GM12864 (cell line): ENCODE measurements at places on chromosomes 7 and 10.

DNA sequence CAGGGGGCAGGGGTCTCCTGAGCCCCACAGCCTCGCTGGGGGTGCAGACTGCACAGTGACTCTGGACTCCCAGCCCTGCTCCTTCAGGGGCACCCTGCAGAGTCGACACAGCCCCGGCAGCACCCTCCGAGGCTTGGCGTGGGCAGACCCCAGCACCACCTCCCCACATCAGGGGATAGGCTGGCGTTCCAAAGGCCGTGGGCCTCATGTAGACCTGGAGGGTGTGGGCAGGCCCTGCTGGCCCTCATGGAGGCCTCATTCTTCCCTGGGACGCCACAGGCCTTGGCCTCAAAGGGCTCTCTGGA lies 265.9 kb downstream of the ELFN1 start:
- DNase-seq: no peak

- DNase-seq: no peak
Measured at GRCh38 chr10:58137813-58138212, 129.9 kb downstream of the IPMK start.

DNA sequence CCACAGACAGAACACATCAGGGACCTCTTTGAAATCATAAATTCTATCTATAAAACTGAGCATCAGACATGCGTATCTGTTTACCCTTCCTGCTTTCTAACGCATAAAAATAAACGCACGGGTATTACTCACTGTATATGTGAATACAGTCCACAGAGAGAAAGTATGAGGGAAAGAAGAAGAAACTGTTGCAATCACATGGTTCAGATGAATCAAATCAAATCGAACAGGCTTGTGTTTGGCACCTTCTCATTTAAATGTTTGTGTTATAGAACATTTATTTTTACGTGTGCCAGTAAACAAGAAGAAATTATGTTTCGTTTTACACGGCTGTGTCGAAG lies 322.0 kb downstream of the FRMD4A start:
- DNase-seq: no peak

DNA sequence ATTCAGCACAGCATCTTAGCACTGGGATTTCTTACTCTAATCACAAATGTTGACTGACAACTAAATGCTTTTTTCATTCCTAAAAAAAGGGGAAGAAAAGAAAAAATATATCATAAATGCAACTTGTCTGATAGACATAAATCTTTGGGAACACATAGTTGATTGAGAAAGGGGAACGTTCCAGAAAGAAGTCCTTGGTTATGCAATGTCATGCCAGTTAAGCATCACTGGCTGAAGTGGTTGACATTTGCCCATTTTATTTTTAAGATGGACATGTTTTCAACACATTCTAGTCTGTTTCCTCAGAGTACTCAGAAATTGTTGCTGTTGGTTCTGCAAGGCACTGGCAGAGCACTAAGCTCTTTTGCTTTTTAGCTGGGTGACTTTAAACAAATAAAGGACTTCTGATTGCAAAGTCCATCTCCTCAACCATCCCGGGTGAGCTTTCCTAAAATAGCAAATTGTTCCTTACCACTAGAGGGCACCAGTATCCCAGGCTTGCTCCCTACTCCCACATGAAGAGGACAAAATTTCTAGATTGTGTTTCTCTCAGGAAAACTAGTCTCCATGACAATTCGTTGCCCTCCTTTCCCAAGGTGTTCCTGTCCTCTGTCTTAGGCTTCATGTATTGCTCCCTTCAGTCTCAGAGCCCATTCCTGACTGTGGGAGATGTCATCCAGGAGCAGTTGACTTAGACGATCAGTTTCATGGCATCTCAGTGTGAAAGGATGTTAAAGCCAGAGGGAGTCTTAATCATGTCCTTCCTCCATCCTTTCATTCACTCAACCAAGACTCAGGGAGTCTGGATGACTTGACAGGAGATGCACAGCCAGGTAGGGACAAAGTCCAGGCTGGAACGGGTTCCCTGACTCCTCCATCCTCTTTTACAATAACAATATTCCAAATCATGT lies 23.9 kb downstream of the OPALIN start:
- no peak for DNase-seq

GRCh38 chr7:15099074-15099473 lies 196.5 kb upstream of the DGKB start:
- no peak for DNase-seq

GRCh38 chr7:12963435-12963834 lies 276.0 kb downstream of the ARL4A start:
- DNase-seq: no peak

DNA sequence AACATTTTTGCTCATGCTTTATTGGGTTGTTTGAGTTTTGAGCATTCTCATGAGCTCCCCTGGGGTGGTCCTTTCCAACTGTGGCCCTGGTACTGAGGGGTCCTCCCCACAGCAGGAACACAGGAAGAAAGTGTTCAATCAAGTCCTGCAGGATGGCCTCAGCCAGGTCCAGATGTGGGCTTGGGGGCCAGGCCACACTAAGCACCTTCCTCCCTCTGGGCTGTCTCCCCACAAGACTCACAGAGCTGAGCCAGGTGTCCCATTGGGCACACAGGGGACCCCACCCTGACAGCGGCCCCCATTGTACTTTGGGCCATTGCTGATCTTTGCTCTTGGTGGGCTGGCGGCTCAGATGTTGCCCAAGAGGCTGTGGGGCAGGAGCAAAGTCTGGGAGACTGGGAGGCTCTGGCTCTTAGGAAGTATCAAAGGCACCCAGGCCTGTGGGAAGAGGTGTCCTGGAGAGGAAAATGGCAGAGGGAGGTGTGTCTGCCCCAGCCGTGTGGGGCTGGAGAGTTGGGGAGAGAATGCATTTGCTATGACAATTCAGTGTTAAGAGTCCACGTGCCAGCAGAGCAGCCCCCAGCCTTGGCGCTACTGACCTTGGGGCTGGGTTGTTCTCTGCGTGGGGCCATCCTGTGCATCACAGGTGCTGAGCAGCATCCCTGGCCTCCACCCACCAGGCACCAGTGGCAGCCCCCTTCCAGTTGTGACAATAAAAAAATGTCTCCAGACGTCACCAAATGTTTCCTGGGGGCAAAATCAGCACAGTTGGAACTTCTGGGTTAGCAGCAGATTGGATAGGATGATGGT lies 17.8 kb downstream of the SCART1 start:
- no peak for DNase-seq

DNA sequence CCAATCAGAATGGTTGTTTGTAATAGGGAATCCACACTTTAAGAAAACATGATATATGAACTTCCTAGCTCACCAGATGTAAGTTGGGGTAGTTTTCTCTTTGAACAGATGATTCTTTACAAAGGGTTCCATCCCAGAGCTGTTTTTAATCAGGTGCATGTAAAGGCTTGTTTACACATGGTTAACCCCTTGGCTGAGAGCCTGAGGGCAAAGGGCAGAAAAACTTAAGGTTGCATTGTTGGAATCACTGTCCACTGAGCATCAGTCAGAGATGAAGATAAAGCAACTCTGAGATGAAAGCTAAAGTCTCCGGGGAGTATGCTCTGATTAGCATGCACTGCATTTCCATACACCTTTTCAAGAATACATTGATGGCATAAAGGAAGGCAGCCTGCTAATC lies 518.2 kb downstream of the SORCS3 start:
- no peak for DNase-seq

DNA sequence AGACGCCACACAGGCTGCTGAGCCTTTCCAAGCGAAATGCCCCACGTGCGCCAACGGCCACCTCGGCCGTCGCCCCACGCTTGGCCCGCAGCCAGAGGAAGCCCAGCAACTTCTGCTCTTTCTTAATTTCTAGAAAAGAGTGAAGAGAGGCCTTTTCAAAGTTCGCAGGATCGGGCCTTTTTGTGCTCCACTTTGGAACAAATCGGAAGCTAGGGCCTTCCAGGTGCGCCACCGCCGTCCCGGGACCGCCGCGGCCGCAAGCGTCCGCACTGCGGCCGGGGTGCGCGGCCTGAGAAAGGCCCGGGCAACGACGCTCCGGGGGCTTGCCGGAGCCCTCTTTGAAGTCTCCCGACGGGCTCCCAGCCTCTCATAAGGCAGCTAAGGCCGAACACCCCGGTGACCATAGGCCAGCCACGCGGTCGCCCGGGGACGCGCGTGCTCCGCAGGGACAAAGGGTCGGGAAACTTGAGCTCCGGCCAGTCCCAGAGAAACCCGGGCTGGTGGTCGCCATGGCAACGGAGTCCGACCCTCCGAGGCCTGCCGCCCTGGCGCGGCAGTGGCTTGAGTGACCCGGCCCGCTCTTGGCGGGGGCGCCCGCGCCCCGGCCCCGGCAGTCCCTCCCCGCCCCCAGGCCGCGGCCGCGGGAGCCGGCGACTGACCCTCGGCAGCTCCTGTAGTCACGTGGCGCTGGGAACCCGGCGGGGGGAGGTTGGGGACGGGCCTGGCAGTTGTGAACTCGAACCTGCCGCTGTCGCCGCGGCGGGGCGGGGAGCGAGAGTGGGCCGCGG lies at the start of gene REPIN1:
Gene REPIN1 (plus strand): TSS at position 727 of the 788 bp plus-strand sequence. CDS start 890 bp downstream, outside the sequence.
- DNase-seq: no peak

DNA sequence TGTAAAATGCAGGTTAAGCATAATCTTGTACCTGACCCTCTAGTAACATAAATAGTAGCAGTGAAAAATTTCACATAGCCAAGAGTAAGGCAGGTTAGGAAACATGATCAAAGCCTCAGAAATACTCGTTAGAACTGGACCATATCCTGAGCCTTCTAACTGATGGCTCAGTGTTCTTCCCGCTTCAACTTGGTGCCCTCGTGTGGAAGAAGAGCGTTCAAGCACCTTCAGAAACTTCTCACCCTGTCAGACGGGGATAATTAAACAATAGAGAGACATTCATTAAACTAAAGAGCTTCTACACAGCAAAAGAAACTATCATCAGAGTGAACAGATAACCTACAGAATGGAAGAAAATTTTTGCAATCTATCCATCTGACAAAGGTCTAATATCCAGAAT lies 124.5 kb downstream of the MYOF start:
- DNase-seq: no peak

GRCh38 chr10:2933071-2933470 lies 134.3 kb upstream of the PFKP start:
- DNase-seq: no peak

DNA sequence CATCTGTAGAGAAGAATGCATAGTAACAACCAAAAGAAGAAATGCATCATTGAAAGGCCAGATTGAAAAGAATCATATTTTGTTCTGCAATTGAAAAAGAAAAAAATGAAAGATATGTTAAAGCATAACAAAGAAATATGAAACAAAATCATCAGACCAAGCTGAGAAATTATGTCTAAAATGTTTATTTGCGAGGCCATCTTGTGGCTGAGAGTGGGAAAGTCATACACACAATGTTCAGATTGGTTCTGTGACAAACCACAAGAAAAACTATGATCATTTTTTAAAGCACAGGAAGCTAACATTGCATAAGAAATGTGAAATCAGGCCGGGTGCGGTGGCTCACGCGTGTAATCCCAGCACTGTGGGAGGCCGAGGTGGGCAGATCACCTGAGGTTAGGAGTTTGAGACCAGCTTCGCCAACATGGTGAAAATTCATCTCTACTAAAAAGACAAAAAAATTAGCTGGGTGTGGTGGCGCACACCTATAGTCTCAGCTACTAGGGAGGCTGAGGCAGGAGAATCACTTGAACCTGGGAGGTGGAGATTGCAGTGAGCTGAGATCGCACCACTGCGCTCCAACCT lies 36.6 kb downstream of the ABCB5 start:
- DNase-seq: no peak

- DNase-seq: no peak
Measured at GRCh38 chr10:124091646-124092249, 1.6 kb downstream of the CHST15 start.

DNA sequence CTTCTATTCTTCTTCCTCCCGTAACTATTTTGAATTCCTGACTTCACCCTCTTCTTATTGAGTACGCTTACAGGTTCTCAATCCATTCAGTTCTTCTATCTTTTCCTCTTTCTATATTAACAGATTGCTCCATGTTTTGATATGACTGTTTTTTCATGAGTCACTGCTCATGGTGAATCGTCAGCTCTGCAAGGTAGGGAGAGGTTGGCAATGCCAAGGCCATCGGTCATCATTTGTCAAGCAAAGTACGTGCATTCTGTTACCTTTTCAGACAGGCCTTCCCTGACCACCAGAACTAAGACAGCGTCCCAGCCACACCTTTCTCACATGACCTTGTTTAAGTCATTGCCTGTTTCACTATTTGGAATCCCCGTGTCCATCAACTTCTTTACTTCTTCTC lies 1001.9 kb upstream of the SORCS1 start:
- DNase-seq: no peak

- no peak for DNase-seq
Measured at GRCh38 chr10:101687071-101687658, 7.8 kb downstream of the FBXW4 start.

DNA sequence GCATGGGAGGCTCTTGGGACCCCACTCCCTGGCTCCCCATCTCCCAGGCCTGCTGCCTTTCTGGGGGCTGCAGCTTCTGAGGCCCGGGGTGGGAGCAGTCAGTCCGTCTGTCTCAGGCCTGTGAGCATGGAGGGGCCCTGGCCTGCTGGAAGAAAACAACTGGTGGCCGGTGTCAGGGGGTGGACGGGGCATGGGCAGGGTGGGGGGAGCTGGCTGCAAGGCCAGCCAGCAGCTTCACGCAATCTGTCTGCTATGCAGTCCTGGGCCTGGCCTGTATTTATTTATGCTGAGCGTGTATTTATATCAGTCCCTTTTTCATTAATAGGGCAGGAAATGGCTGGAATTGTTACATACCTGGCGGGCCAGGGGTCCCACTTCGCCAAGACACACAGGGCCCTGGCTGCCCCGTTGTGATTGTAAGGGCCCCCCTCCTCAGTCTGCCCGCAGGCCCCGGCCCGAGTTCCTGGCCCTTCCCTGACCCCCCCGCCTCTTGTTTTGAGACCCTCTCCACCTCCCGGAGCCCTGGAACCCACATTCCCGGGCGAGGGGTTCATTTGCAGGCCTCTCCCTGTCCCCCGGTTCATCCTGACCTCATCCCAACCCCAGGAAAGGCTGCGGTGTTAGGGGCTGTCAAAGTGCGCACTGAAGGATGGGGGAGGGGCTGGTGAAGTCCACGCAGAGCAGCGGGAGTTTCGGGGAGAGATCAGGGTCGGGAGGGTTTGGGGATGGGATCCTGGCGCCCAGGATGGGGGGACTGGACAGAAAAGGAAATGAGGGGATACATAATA lies 8.2 kb downstream of the TMEM270 start:
- DNase-seq: no peak

DNA sequence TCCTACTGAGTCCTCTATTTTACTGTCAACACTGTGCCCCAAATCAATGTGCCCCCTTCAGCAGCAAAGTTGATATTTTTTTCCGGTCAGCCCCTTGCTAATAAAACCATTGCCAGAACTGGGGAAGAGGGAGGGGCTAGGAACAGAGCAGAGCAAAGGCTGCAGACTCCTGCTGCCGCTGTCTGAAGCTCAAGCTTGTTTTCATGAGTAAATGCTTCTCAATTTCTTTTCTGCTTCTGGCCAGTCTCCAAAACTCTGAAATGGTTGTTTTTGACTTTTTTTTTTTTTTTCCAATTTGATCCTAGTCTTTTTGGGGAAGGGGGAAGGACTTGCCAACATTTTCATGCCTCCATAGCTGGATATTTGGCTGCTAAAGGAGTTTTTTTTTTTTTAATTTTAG lies 26.7 kb upstream of the PROSER2 start:
- DNase-seq: no peak

DNA sequence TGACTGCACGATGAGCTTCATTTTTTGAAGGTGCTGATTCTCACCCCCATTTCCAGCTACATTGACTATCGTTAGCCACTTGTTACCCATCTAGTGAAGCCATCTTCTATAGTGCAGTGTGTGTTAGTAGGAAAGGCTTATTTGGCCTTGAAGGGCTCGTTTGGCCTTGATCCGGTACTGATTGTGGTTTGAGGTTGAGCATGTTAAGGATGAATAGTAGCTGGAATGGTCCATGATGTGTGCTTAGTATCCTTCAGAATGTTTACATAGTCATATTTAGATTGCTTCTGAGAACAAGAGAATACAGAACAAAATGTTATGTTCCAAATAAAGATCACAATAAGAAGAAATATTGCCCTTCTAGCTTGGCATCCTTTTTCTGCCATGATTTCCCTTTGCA lies 591.5 kb downstream of the AUTS2 start:
- DNase-seq: no peak
